ENCODE measurements at places on chromosomes 2 and 18.

DNA sequence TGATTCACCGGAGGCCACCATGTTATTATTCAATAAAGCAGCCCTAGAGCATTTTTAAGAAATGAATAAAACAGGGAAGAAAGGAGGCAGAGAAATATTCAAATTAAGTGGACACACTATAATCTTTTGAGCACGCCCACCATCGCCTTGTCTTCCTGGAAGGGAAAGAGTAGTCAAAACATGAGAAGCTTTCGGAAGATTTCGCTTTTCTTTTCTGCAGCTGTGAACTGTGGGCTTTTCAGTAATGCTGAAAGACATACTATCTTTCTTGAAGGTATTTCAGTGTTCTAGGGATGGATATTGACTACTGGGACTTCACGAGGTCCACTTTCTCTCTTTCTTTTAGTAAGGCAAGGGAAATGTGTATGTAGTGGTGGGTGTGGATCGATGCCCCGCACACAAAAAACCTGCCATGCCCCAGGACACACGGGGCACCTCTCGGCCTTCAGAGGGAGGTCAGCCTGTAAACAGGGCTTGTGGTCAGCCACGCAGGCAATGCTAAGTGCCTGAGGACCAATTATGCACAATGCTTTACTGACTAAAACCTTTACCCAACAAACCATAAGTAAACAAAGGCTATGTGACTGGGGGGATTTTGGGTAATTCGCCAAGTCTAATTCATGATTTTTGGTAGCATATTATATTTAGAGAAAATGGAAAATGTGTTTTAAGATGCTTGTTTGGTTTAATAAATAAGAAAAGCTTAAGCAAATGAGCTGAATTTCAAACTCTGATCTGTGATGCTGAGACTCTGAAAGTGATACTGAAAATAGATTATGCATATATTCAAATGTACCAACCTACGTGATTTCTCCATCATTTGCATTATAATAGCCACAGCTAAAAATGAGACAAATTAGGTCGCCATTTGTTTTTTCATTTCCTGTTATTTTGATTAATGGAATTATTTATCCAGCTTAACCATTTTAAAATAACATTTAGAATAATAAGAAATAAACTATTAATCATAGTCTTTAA, 130.5 kb downstream of the ZNF516 start:
- DNase-seq, result no peak

- DNase-seq, result no peak
Observed at GRCh38 chr2:232170396-232170795, 208.2 kb upstream of the ALPP start.

- DNase-seq, result no peak
Observed at GRCh38 chr2:188645986-188646385, 328.2 kb upstream of the COL3A1 start.

DNA sequence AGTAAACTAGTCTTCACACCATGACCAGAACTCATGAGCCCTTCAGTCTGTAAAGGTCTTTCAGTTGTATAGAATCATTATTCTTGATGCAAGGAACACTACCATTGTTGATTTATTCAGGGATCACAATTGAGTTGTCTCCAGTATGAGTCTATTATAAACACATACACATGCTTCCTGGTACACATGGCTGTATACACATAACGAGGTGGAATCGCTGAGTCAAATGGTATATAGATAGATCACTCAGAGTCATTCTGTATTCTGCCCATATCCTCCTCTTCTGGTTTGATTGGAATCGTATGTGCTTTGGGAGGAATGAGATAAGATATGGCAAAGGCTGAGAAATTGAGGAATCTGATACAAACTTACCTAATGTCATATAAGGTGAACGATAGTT, 216.0 kb downstream of the UBE2E3 start:
- no peak for DNase-seq
